ENCODE measurements at places on chromosomes 7 and 10. TPM values are rescaled to one million over a fixed set of nuclear protein-coding genes. Genes with fewer than 3 reads are reported as not detected.

Gene MBLAC1
- total RNA-seq: 4.7 TPM

Gene PLPP4
- total RNA-seq: under 0.01 TPM

Gene PIK3AP1
- total RNA-seq: 0.52 TPM

Gene AGAP9
- total RNA-seq: 4.1 TPM

Gene PKD2L1
- total RNA-seq: not detected

Gene RAPGEF5
- 0.95 TPM for total RNA-seq

Gene SPDYE1
- total RNA-seq: under 0.01 TPM

Gene WDR86
- 0.95 TPM for total RNA-seq

Gene BNIP3
- total RNA-seq: 41.1 TPM

Gene INA
- total RNA-seq: 0.47 TPM

Gene KIAA1549
- total RNA-seq: 0.63 TPM

Gene LBX1
- under 0.01 TPM for total RNA-seq

Gene ARMH3
- 9.3 TPM for total RNA-seq

Gene WIPF3
- total RNA-seq: under 0.01 TPM

Gene OR2A12
- not detected for total RNA-seq

Gene NACAD
- 1.7 TPM for total RNA-seq

Gene NKX2-3
- total RNA-seq: not detected

Gene PFKFB3
- total RNA-seq: 19.4 TPM

Gene MYH16
- not detected for total RNA-seq

Gene FBXL13
- 2.1 TPM for total RNA-seq

Gene PRRT4
- not detected for total RNA-seq

Gene HTR7
- total RNA-seq: 3.3 TPM

Gene HOXA9
- not detected for total RNA-seq

Gene C10orf53
- not detected for total RNA-seq

Gene HHEX
- total RNA-seq: 2.8 TPM

Gene WDFY4
- total RNA-seq: not detected

Gene PAX4
- total RNA-seq: not detected

Gene CYP26A1
- total RNA-seq: not detected

Gene HYAL4
- not detected for total RNA-seq

Gene KLF14
- under 0.01 TPM for total RNA-seq

Gene CCDC146
- 2.1 TPM for total RNA-seq

Gene GIMAP8
- under 0.01 TPM for total RNA-seq

Gene JCAD
- total RNA-seq: 4.3 TPM

Gene ITPRID1
- not detected for total RNA-seq

Gene INMT
- 14.3 TPM for total RNA-seq

Gene MKX
- total RNA-seq: not detected

Gene TMEM213
- total RNA-seq: not detected

Gene LRMDA
- 3.8 TPM for total RNA-seq

Gene CRPPA
- total RNA-seq: 0.60 TPM

Gene CCDC3
- 0.16 TPM for total RNA-seq

Gene TNS3
- 22.8 TPM for total RNA-seq

Gene SAMD9
- 15.6 TPM for total RNA-seq

Gene ADRB1
- not detected for total RNA-seq

Gene TMEM225B
- total RNA-seq: 1.3 TPM

Gene GIMAP1
- 0.09 TPM for total RNA-seq

Gene OR6B1
- not detected for total RNA-seq

Gene ASB10
- not detected for total RNA-seq

All from bronchial smooth muscle cell (primary cell).